A549 treated with ZK216348 at 1 μM for 4 hours (cell line): ENCODE measurements at places on chromosomes 11 and 22. TPM values are rescaled to one million over a fixed set of nuclear protein-coding genes. Genes with fewer than 3 reads are reported as not detected.

Gene RFPL3
- not detected in 5 replicates for total RNA-seq

Gene UBQLN3
- not detected in 5 replicates for total RNA-seq

Gene KDM4E
- total RNA-seq, result not detected in 5 replicates

Gene RAB38
- 0.73 to 1.7 TPM (median 1.0 TPM) in 5 replicates for total RNA-seq

Gene OR52H1
- not detected in 5 replicates for total RNA-seq

Gene OR2D2
- not detected in 5 replicates for total RNA-seq

Gene SC5D
- total RNA-seq, result 5.2 to 12.6 TPM (median 9.5 TPM) in 5 replicates

Gene FXYD6
- 0.20 to 0.53 TPM (median 0.31 TPM) in 5 replicates for total RNA-seq

Gene ARVCF
- total RNA-seq, result 0.91 to 3.0 TPM (median 2.4 TPM) in 5 replicates

Gene TEX54
- not detected in 5 replicates for total RNA-seq

Gene C11orf21
- total RNA-seq, result not detected in 5 replicates

Gene TUBA8
- total RNA-seq, result 0.31 to 0.87 TPM (median 0.50 TPM) in 5 replicates

Gene A4GALT
- total RNA-seq, result 12.2 to 25.9 TPM (median 19.6 TPM) in 5 replicates

Gene RFPL1
- total RNA-seq, result not detected in 5 replicates

Gene CTNND1
- 56.2 to 73.7 TPM (median 65.9 TPM) in 5 replicates for total RNA-seq

Gene MS4A3
- total RNA-seq, result not detected in 5 replicates

Gene FAM111B
- total RNA-seq, result 6.2 to 9.0 TPM (median 7.7 TPM) in 5 replicates

Gene UPB1
- 0.05 TPM in 1 of 5 replicates, not detected in the others for total RNA-seq

Gene MUC6
- 0.30 TPM in 1 of 5 replicates, not detected in the others for total RNA-seq

Gene NXPE4
- total RNA-seq, result not detected in 5 replicates

Gene OR10W1
- not detected in 5 replicates for total RNA-seq

Gene LRRC55
- not detected in 5 replicates for total RNA-seq

Gene C11orf42
- total RNA-seq, result not detected in 5 replicates

Gene CAVIN3
- total RNA-seq, result 19.2 to 36.5 TPM (median 27.2 TPM) in 5 replicates

Gene APOL5
- total RNA-seq, result not detected in 5 replicates

Gene CEP126
- 2.8 to 3.8 TPM (median 3.4 TPM) in 5 replicates for total RNA-seq

Gene GLYATL1
- 0.07 TPM in 1 of 5 replicates, not detected in the others for total RNA-seq

Gene CALCA
- total RNA-seq, result 0.22 to 0.35 TPM in 2 of 5 replicates, not detected in the others

Gene TLCD5
- total RNA-seq, result 4.6 to 8.1 TPM (median 7.7 TPM) in 5 replicates

Gene TRPM5
- not detected in 5 replicates for total RNA-seq

Gene ZNF70
- 0.93 to 1.2 TPM (median 1.1 TPM) in 5 replicates for total RNA-seq

Gene MIAT
- total RNA-seq, result 0.22 to 0.48 TPM (median 0.34 TPM) in 5 replicates

Gene MAP6
- total RNA-seq, result 1.8 to 2.1 TPM (median 1.9 TPM) in 5 replicates

Gene GAL3ST3
- total RNA-seq, result not detected in 5 replicates

Gene ZBTB16
- total RNA-seq, result 0.15 to 0.56 TPM (median 0.32 TPM) in 4 of 5 replicates, not detected in the other

Gene CALCB
- 0.13 TPM in 1 of 5 replicates, not detected in the others for total RNA-seq

Gene FGF19
- 0.09 to 0.14 TPM (median 0.10 TPM) in 4 of 5 replicates, not detected in the other for total RNA-seq

Gene SCUBE2
- total RNA-seq, result 0.25 to 0.78 TPM (median 0.44 TPM) in 5 replicates

Gene KRTAP5-9
- total RNA-seq, result not detected in 5 replicates

Gene GGTLC3
- not detected in 5 replicates for total RNA-seq

Gene TMEM45B
- total RNA-seq, result 0.07 to 0.41 TPM (median 0.38 TPM) in 3 of 5 replicates, not detected in the others
